Sciatic nerve (tissue), 2 donors: ENCODE measurements at places on chromosomes 3 and 15.

DNA sequence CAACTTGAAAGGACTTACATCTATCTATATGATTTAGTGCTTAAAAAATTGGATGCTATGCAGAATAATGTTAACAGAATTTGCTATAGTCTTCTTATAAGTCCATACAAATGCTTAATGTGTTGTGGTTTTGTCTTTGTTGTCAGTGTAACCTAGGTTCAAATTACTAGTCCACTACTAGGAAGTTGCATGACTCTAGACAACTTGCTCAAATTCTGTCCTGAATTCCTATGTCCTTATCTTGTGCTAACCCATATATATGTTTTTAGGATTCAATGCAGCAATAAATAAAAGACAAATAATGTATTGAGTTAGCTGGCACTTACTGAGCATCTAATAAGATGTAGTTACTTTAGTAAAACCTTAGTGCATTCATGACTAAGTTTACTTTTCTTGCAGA is 276.5 kb upstream of the KCNMB2 start:
- DNase-seq: no peak

- DNase-seq: no peak
Observed at GRCh38 chr3:118075873-118076272, 958.8 kb downstream of the IGSF11 start.

DNA sequence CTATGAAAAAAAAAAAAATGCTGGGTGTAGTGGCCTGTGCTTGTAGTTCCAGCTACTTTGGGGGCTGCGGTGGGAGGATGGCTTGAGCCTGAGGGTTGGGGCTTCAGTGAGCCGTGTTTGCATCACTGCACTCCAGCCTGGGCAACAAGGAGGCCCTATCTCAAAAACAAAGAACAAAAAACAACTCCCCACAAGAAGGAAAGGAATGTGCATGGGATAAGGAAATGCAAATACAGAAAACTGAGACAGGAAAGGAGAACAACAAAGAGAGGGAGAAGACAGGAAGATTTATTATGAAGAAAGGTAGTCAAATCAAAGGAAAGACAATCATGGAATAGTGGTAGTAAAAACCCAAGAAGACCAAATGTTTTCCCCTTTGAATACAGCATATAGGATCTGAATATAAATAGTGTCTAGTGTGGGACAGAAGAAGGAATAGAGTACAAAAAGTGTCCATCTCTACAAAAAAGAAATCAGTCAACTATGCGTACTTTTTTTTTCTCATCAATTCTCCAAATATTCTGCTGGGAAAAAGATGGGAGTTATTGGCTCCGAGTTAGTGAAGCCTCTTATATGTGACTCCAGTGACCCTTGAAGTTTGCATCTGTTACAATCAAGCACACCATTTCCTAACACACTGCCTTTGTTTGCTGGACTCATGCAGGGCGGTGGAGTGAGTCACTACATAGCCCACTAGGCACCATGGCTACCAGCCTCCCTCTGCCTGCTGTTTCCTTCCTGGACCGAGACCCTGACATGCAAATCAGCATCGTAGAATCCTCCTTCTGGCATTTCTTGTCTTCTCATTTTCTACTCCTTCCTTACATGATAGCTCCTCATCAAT is 101.2 kb upstream of the PTX3 start:
- no peak for DNase-seq

GRCh38 chr3:32076566-32076965 is 29.9 kb upstream of the GPD1L start:
- DNase-seq: no peak

GRCh38 chr3:13665582-13666226 is 116.8 kb downstream of the FBLN2 start:
- no peak for DNase-seq

GRCh38 chr3:173869766-173870165 is 472.2 kb downstream of the NLGN1 start:
- no peak for DNase-seq

- no peak for DNase-seq
Observed at GRCh38 chr15:83225449-83225848, 17.8 kb upstream of the HDGFL3 start.

DNA sequence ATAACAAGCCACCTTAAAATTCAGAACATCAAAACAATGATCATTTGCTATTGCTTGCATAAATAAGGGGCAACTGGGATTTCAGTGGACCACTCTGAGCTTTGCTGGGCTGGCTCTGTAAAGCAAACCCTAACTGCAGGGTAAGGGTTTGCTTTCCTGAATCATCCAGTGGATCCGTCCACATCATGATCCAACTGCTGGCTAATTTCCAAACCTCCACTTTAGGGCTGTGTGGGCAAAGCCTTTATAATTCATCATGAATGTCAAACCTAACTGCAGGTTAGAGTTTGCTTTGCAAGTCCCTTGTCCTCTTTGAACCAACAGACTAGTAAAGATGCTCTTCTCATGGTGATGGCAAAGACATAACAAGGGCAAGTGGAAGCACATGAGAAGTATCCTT is 76.1 kb downstream of the SYNPR start:
- DNase-seq: no peak

GRCh38 chr3:179717219-179717618 is 64.4 kb downstream of the USP13 start:
- DNase-seq: no peak

DNA sequence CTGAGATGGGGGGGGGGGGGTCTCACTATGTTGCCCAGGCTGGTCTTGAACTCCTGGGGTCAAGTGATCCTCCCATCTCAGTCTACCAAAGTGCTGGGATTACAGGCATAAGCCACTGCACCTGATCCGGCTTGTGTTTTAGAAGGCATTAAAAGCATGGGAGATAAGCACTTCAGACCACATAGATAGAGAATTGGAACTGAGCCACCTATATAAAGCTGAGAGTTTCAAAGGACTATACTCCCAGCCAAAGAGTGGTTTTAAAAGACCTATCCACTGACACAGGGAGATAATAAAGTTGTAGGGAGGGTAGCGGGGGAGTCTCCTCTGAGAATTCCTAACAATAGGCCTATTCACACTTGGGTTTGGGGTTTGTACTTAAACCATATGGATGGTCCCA is 34.8 kb downstream of the DENND4A start:
- DNase-seq: no peak

- no peak for DNase-seq
Observed at GRCh38 chr3:11581237-11582190, 62.2 kb downstream of the VGLL4 start.

GRCh38 chr3:108327168-108327567 is 30.8 kb downstream of the HHLA2 start:
- no peak for DNase-seq

DNA sequence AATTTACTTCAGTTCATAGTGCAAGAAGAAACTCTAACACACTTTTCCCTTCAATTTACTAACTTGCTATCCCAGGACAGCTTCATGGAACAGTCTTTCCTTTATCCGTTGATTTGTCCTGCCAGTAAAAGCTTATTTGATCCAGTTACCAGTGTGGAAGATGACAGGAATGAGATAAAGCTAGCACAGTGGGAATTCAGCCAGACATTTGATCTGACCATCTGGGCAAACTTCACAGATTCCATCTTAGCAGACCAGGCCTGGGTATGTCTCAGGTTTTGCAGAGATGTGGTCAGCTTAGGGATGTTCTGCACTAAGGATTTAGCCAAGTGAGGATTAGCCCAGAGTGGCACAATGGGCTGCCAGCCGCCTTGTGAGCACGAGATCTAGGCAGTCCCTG is 19.7 kb downstream of the CEMIP start:
- no peak for DNase-seq

DNA sequence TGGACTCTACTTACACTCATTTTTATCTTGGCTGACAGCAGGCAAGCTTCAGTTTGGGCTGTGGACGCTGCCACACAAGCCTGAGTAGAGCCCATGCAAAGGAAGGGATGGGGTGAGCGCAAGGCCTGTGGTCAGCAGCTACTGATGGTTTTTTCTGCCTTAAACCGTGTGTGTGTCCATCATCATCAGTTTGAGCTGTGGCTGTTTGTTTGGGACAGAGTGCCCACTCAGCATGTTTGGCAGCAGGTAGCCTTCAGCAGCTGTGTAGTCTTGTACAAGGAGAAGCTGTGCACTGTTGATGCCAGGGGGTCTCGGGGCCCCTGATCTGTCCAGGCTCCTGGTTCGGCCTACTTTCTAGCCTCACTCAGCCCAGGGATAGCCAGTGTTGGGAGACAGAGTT is 3.5 kb downstream of the RBM15B start:
- DNase-seq: no peak

GRCh38 chr3:157070678-157070999 is 89.3 kb downstream of the CCNL1 start:
- DNase-seq: no peak

- DNase-seq: no peak
Observed at GRCh38 chr3:175272392-175272791, 413.3 kb downstream of the NAALADL2 start.

- DNase-seq: no peak
Observed at GRCh38 chr3:155184011-155184410, 103.9 kb downstream of the MME start.

DNA sequence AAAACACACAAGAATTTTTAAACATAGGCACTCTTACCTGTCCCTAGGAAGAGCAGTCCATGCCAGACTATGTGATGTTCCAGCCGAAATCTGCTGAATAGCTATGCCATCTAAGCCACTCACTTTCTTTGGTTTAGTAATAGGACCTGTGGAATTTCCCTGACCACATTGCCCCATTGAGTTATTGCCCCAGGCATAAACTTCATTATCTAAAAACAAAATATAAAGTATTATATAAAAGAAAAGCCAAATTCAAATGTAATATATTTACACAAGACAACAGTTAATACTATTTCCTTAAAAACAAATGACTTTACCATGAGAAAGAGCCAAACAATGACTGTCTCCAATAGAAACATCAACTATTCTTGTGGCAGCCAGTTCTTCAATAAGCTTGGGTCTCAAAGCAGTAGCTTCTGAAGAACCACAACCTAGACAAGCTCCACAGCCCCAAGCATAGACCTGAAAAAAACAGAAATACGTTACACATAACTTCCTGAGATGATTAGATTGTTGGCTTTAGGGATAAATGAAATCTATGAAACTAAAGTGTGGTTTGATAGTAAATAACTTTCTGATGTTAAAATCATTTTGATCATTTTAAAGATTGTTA is 84.3 kb downstream of the HERC1 start:
- DNase-seq: no peak

GRCh38 chr3:103965764-103966163 is 1400.9 kb upstream of the ALCAM start:
- DNase-seq: no peak

- no peak for DNase-seq
Observed at GRCh38 chr3:195175476-195176337, 95.3 kb downstream of the XXYLT1 start.

- DNase-seq: no peak
Observed at GRCh38 chr3:45537970-45538640, 56.4 kb upstream of the LIMD1 start.

- DNase-seq: peak; percentile 41
Observed at GRCh38 chr15:85757939-85758654, 36.6 kb downstream of the KLHL25 start.

- DNase-seq: no peak
Observed at GRCh38 chr3:157452097-157452496, 15.4 kb downstream of the PTX3 start.

DNA sequence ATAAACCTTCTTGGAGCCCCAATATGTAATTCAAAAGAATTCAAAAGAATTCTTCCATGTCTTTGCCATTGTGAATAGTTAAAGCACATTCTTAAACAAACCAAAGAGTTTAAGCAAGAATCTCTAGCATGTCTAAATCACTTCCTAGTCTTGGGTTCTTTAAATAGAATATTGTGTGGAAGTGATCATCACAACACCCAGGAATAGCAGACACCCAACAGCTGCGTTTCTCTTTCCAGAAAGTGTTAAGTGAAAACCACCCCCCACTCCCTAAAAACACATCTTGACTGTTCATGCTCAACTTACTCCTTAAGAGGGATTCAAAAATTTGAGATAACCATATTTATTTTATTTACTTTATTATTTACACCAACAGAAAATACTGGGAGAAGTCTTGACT is 24.1 kb upstream of the CAPN7 start:
- no peak for DNase-seq

- DNase-seq: no peak
Observed at GRCh38 chr3:58044691-58045483, 36.7 kb downstream of the FLNB start.

GRCh38 chr3:109888026-109888425 is 550.7 kb upstream of the DPPA4 start:
- DNase-seq: no peak

DNA sequence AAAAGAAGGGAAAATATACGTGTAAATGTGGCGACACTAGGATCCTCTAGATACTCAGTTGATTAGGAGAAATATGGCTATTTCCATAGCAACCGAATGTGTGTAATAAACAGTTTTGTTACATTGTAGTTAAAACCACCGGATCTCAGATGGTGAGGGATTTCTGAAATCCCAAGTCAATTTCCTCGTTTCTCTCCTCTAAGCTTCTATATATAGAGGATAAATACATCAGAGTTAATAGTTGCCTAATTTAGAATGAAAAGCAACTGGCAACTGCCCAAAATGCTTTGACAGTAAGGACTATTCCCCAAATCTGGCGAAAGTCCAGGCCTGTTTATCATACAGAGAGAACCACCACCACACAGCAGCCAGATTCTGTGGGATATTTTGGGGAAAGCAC is 112.6 kb downstream of the GABRB3 start:
- no peak for DNase-seq

DNA sequence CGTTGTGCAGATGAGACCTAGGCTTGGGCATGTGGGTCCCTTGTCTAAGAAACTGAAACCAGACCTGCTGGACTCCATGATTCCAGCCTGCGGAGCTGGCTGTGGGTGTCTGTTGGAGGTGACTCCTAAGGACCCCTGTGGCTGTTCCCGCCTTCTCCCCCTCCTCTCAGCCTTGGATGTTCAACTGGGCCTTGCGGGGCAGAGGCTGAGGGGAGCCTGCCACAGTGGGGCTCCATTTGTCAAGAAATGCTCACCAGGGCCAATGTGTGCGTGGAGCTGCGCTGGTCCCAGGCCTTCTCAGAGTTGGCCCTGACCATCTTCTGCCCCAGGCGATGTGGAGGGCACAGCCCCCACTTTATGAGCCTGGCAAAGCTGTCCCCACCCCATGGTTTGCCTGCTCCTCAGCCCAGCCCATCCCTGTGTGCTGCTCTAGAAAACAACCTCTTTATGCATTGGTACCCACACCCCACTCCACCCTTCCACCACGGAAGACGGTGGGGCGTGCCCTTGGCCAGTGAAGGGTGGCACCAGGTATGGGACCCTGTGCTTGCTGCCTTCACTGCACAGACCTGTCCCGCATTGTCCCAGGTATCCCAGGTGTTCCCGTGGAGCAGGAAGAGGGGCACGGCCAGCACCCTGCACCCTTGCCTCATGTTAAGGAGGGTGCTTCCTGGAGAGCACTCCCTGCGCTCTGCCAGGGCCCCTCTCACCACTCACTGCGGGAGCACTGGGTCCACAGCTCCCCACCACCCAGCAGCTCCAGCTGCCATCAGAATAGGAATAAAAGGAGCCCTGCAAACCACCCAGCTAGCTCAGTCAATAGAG is 7.9 kb downstream of the MESP2 start:
- DNase-seq: no peak
